Stimulated activated CD4-positive, alpha-beta T cell treated with anti-CD3 and anti-CD28 coated beads, Interleukin-4, amount 100 ng/mL, for 1 hour (primary cell): ENCODE measurements at places on chromosomes 12 and 14.

- DNase-seq: no peak
Observed at GRCh38 chr14:79295385-79295784, 915.9 kb downstream of the DIO2 start.

DNA sequence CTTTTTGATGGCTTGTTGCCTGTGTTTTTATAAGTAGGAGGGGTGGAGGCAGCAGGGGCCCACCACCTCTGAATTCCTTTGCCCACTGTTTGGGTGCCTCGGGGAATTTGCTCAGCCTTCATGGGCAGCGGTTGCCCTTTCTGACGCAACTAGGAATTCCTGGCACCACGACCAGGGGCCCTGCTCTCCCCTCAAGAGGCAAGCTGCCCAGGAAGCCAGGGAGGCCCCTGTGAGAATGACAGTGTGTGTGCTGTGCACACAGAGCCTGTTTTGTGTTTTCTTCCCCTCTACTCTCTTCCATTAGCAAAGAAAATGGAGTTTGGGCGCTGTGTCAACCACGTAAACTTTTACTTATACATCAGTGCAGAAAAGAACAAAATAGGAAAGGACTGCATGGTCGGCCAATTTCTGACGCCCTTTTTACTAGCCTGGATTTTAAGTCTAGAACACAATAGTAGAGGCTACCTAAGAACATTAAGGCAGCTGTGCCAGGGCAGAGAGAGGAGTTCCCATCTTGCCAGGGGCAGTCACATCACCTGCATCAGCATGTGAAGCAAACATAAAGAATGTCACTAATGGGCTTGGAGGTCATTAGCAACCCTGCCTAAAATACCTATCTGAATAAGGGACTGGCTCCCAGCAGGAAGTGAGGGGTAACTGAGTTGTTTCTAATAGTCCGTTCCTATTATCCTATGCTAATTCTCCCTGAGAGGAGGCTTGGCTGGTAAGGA lies 17.9 kb upstream of the PTGR2 start:
- no peak for DNase-seq

- peak; percentile 56 for DNase-seq
Observed at GRCh38 chr12:101839324-101840283, 8.8 kb upstream of the GNPTAB start.

GRCh38 chr12:72264548-72265175 lies 7.5 kb upstream of the TRHDE start:
- DNase-seq: no peak

GRCh38 chr14:66746316-66747006 lies 238.5 kb downstream of the GPHN start:
- DNase-seq: no peak

- no peak for DNase-seq
Observed at GRCh38 chr12:29614694-29615325, 117.3 kb upstream of the OVCH1 start.

DNA sequence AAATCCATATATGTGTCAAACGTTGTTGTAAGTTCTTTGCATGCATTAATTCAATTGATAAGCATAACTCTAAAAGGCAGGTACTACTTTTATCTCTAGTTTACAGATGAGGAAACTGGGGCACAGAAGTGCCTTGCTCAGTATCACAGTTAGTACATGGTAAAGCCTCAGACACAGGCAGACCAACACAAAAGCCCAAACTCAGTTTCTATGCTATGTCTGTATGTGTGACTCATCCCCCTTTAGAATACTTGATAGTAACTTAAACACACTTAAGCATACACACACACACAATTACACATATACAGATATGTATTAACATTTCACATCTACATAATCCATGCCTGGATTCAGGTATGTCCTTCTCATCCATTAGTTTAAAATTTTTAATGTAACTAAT lies 88.0 kb downstream of the EPS8 start:
- DNase-seq: no peak

DNA sequence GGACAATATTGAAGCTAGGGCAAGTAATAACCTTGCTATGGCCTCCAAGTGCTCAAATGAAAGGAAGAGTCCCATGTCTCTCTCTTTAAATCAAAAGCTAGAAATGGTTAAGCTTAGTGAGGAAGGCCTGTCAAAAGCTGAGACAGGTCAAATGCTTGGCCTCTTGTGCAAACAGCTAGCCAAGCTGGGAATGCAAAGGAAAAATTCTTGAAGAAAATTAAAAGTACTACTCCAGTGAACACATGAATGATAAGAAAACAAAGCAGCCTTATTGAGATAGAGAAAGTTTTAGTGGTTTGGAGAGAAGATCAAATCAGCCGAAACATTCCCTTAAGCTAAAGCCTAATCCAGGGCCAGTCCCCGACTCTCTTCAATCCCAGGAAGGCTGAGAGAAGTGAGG lies 84.1 kb upstream of the PLEKHA5 start:
- no peak for DNase-seq

GRCh38 chr12:67442896-67443295 lies 173.7 kb downstream of the CAND1 start:
- no peak for DNase-seq

GRCh38 chr14:49427117-49427516 lies 159.1 kb downstream of the RPS29 start:
- no peak for DNase-seq

GRCh38 chr14:68377459-68377858 lies 415.4 kb downstream of the ZFP36L1 start:
- no peak for DNase-seq

GRCh38 chr12:75727577-75727976 lies 216.2 kb upstream of the KRR1 start:
- no peak for DNase-seq

DNA sequence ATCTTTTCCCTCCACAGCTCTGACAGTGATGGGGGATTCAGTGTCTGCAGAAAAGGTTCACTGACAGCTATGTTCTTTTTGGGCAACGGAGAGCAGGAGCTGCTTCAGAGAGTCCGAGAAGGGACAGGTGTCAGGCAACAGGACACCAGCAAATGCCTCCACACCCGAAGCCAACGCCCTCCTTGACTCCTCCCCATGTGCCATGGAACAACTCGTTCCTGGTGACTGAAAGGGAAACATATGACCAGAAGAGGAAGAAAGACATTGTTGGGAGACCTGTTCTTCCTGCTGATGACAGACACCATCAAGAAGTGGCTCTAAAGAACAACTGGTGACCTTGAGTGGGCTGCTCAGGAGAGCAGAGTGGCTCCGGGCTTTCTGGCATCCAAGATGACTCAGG lies 172.3 kb upstream of the NOS1 start:
- no peak for DNase-seq

- no peak for DNase-seq
Observed at GRCh38 chr12:124332058-124332672, 37.3 kb downstream of the RFLNA start.

DNA sequence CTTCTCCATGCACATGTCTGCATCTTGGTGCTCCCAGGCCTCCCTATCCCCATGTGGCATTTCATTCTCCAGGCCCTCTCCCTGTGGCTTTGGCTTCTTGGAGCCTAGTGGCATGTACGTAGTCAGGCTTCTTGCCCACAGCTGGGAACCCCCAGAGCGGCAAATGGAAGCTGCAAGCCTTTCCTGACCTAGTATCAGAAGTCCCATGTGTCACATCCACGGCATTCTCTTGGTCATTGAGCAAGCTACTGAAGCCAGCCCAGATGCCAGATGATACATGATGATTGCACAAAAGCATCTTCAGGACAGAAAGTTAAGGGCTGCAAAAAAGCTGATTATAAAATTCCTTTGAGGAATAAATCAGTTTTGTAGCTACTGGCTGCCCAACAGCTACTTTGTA lies 154.9 kb downstream of the PELI2 start:
- DNase-seq: no peak

GRCh38 chr14:23751616-23752015 lies 115.5 kb downstream of the DHRS2 start:
- no peak for DNase-seq

- no peak for DNase-seq
Observed at GRCh38 chr12:130827432-130827831, 11.6 kb downstream of the STX2 start.

DNA sequence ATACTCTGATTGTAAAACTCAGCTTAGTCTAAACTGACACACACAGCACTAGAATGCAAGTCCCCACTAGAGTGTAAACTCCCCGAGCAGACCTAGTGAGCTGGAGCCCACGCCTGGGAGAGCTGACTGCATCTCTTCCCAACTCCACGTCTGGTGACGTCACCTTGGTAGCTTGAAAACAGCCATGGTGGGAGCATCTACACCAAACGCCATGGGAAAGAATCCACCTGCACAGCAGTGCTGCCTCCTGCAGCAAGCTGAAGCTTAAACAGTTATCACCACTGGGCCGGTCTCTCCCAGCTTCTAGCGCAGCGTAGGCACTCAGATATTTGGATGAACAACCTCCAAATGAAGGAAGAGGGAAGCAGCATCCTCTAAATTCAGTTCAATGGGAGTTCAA lies 4.3 kb upstream of the PAPLN start:
- DNase-seq: no peak

- DNase-seq: no peak
Observed at GRCh38 chr12:23659131-23659530, 290.3 kb downstream of the SOX5 start.

DNA sequence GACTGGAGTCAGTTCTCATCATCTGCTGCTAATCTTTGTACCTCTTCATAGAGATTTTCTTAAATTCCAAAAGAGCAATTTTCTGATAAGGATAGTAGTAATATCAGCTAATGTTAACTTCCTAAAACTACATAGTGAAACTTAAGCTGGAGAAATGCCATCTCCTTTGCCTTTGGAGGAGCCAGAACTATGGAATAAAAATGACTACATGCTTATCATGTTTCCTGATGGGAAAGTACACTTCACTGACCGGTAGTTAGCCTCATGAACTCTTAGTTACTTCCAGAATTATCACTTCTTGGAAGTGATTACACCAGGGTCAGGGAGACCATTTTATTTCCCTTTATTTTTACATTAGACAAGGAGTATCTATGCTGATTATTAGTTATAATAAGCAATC lies 1222.1 kb upstream of the TMEM132C start:
- DNase-seq: no peak

DNA sequence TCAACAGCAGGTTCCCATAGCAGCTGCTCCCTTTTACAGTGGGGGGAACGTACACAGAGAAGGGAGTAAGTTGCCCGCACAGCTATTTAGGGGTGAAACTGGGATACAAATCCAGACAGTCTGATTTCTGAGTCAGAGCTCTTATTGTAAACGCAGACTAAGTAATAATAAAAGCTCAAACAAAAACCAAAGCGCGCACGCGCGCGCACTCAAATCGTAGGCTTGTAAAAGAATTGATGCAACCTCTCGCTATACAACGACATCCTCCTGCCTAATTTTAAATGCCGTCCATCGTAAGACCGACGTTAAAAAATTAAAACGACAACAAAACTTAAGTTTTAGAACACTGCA lies 747 bp upstream of the DACT1 start:
- peak; percentile 64 for DNase-seq

DNA sequence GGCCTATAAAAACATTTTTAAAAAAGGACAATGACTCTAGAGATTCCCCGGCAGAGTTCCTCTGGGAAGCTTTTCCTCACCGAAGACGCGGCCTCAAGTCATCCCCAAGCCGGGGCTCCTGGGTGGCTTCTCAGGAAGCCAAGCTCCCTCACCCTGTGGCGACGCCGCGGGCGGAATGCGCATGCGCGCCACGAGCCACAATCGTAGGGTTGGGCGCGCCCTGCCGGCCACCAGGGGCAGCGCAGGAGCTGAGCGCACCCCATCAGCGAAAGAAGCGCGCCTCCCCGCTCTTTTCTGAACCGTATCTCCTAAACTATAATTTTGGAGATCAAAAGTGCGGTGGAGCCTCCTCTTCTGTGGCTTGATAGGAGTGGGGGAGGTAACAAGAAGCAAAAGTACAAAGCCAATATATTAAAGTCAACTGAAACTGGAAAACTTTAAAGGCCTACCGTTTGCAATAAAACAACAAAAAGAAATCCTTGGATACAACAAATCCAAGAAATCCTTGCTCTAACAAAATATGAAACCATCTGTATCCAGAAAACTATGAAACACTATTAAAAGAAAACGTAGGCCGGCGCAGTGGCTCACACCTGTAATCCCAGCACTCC lies 17.4 kb upstream of the CHFR start:
- DNase-seq: peak; percentile 95

DNA sequence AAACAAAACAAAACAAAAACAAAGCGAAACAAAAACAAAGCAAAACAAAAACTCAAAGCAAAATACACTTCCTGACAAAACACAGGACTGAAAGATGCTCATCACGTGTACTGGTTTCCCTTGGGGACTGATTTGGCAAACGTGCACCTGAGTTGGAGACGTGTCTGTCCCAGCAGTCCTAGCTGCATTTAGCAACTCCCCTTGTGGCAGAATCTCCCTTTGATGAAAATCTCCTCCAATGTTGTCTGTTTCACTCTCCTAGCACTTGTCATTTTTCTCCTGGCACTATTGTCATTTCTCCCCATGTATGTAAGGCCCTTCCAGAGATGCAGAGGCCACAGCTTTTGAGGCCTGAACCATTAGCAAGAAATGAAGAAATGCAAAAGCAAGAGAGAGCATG lies 6.8 kb upstream of the SLC24A4 start:
- DNase-seq: no peak

GRCh38 chr12:106681210-106681609 lies 93.3 kb upstream of the RIC8B start:
- no peak for DNase-seq
